ENCODE measurements at places on chromosomes 1 and 21. TPM values are rescaled to one million over a fixed set of nuclear protein-coding genes. Genes with fewer than 3 reads are reported as not detected.

- DNase-seq: no peak
These were observed 131.5 kb upstream of the KCNK1 start for GRCh38 chr1:233482388-233482787.

Gene NBPF26
- total RNA-seq: 14.6 TPM

GRCh38 chr1:33158366-33158765, 23.5 kb downstream of the TRIM62 start:
- DNase-seq: no peak

DNA sequence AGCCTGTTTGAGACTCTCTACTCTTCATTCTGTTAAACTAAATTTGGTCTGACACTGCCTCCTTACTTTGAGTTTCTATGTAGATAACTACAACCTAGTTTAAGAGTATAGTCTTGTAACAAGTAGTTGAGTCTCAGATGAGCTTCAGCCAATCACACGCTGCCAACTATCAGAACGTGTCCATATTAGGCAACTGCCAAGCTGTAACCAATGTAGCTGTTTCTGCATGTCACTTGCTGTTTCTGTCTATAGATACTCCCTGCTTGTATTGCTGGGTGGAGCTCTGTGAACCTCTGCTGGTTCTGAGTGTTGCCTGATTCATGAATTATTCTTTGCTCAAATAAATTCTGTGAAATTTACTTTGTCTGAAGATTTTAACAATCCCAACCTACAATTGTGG, 452.6 kb upstream of the NR5A2 start:
- DNase-seq: peak; percentile 9

- DNase-seq: no peak
These were observed 323.3 kb upstream of the LYPLAL1 start for GRCh38 chr1:218850367-218850766.

DNA sequence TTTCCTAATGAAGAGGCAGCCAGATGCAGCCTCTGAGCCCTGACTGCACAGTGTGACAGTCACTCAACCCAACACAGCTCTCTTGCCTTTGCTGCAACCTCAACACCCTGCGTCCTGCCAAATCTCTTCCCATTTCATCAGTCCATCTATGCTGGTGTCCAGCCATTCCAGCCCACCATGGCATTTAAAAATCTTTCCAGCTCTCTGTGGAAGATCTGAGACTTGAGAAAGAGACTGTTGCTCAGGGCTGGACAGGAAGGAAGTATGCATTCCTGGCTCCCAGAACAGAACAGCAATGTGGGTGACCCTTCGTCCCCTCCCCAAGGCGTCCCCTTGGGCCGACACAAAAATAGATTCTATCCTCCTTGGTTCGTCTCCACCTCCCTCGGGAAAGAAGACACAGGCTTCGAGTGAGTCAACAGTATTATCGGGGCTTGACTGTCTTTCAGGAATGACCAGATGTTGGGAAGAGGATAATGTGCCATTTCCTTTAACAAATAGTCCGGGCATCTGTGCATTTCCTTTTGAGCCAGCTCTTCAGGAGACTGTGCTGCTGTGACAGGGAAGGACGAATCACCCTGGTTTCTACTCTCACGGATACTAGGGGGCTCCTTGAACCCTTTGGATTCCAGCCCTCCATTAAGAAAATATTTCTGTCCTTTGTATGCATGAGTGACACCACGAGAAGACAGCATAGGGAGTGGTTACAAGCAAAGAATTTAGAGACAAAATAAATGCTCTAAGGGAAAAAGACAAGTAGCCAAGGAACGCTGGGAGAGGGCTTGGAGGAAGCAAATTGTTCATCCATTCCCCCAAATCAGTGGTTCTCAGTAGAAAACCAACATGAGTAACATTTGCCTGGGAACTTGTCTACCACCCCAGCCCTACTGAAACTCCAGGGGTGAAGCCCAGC, 111.4 kb upstream of the CDC42BPA start:
- DNase-seq: peak; percentile 65

DNA sequence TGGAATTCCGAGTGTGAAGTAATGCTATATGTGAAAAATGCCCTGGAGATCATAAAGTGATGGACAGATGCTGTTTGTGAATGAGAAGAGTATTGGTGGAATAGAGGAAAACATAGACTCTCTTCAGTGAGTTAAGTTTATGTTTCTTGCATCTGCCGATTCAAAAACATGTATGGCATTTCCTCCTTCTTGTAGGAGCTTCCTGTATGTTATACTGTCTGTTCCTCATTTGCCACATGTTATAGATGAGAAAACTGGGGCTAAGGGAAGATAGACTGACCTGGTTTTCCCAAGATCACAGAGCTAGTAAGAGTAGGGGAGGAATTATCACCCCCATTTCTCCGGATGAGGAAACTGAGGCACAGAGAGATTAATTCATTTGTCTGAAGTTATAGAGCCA, 41.1 kb upstream of the IL20 start:
- DNase-seq: no peak

Gene LAMC2
- total RNA-seq: 24.5 TPM

GRCh38 chr1:155070721-155071569, 7.4 kb downstream of the EFNA4 start:
- no peak for DNase-seq

DNA sequence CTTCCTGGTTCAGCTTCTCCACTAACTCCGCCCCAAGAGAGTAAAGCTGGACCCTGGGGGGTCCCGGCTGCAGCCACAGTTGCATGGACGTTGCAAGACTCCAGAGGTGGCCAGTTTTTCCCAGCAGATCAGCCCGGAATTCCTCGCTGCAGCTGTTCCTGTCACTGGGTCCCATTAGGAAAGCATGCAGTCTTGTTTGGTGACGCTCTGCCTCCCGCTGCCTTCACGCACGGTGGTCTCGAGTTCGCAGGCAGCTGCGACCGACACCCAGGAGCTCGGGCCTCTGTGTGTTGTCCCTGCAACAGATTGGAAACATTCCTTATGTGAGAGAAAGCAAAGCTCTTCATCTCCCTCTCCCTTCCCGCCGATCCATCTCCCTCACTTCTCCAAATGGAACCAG, 162.8 kb downstream of the PRDM16 start:
- no peak for DNase-seq

Gene ASH1L
- 20.1 TPM for total RNA-seq

GRCh38 chr1:109184687-109185086, 29.0 kb upstream of the SARS1 start:
- no peak for DNase-seq

Gene LPGAT1
- 83.8 TPM for total RNA-seq

GRCh38 chr1:31244326-31244725, 4.6 kb upstream of the NKAIN1 start:
- DNase-seq: no peak

Gene FAM151A
- not detected for total RNA-seq

GRCh38 chr1:65615859-65616258, 176.8 kb upstream of the PDE4B start:
- no peak for DNase-seq

DNA sequence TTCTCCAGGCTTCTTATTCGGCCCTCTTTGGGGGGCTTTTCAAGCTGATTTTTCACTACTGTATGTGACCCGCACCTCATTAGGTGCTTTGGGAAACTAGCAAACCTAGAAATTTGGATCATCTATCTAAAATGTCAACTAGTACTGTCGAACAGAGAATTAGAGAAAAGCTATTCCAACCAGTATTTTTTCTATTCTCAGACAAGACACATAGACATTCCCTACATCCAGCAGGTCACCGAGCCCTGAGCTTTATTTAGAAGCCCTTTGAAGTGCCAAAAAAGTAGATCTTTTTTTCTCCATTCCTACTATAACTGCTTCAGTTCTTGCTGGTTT, 310 bp upstream of the SSR2 start:
- no peak for DNase-seq

DNA sequence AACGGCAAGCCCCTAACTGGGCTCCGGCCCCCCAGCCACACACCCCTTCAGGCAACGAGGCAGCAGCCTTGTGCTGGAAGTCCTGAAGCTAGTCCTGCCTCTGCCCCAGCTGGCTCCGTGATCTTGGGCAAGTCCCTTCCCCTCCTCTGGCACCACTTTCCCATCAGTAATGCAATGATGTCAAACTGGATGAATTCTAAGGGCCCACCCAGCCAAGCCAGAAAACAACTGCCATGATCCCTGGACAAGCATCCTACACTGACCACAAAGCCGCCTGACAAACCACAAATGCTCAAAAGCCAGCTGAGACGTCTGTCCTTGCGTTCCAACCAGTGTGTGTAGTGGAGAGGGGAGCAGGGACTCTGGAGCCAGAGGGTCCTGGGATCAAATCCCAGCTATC, 26.8 kb downstream of the IFFO2 start:
- peak; percentile 51 for DNase-seq

- DNase-seq: no peak
These were observed 22.1 kb upstream of the NFASC start for GRCh38 chr1:204848579-204848978.

Gene TSPEAR
- total RNA-seq: not detected

Gene KCNQ4
- not detected for total RNA-seq

GRCh38 chr1:220438741-220439140, 89.2 kb upstream of the MARK1 start:
- no peak for DNase-seq

Gene NOS1AP
- total RNA-seq: 2.4 TPM

Gene LRRC53
- total RNA-seq: not detected

DNA sequence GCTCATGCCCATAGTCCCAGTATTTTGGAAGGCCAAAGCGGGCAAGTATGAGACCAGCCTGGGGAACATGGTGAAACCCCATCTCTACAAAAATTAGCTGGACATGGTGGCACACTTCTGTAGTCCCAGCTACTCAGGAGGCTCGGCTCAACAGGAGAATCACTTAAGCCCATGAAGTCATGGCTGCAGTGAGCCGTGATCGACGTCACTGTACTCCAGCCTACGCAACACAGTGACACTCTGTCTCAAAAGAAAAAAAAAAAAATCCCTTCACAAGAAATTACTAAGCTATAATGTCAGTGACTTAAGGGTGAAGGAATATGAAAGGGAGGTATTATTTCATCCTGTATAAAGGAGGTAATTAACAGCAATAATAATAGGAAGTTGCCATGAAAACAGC, 99.8 kb downstream of the ACBD6 start:
- no peak for DNase-seq

Gene CFAP126
- not detected for total RNA-seq

Gene RASAL2
- total RNA-seq: 23.8 TPM

GRCh38 chr1:182608236-182608635, 4.0 kb upstream of the RGS16 start:
- no peak for DNase-seq

DNA sequence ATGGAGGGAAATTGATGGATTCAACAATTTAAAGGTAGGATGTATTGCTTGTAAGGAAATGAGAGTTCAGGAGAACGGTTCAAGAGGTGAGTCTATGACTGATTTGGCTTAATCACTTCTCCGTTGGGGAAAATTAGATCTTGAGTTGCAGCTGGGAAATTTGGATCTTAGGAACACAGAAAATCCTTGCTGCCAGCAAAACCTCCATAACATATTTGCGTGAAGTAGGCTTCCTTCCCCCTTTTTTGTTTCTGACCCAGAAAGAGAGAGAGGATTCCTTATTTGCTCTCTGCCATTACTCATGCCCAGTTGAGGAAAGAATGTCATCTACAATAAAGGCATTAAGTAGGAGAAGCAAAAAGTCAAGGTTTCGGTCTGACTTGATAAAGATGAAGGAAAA, 73.5 kb upstream of the PDC start:
- DNase-seq: no peak

- no peak for DNase-seq
These were observed 305.6 kb upstream of the LYPLAL1 start for GRCh38 chr1:218867941-218868626.

Gene GABRD
- 0.07 TPM for total RNA-seq

GRCh38 chr1:63728611-63729226, 45.1 kb upstream of the ROR1 start:
- no peak for DNase-seq

Gene ACTL8
- not detected for total RNA-seq

Gene C4BPB
- total RNA-seq: 11.1 TPM

GRCh38 chr21:32940079-32941014, 85.4 kb upstream of the OLIG2 start:
- peak; percentile 52 for DNase-seq

DNA sequence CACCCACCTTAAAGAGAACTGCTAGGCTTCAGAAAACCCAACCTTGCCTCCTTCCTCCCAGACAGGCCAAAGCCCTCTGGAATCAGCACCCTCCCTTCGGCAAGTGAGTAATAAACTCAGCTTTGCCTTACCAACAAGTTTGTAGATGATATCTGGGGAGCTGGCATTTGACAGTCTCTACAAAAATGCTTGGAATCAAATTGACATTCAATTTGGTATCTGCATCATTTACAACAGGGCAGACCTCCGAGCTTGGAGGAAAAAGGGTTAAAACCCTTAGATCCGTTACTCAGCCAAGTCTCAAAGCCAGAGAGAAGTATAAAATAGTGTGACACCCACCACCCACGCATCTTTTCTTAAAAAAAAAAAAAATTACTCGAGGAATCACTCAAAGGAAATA, 149.3 kb upstream of the EDN2 start:
- DNase-seq: no peak

DNA sequence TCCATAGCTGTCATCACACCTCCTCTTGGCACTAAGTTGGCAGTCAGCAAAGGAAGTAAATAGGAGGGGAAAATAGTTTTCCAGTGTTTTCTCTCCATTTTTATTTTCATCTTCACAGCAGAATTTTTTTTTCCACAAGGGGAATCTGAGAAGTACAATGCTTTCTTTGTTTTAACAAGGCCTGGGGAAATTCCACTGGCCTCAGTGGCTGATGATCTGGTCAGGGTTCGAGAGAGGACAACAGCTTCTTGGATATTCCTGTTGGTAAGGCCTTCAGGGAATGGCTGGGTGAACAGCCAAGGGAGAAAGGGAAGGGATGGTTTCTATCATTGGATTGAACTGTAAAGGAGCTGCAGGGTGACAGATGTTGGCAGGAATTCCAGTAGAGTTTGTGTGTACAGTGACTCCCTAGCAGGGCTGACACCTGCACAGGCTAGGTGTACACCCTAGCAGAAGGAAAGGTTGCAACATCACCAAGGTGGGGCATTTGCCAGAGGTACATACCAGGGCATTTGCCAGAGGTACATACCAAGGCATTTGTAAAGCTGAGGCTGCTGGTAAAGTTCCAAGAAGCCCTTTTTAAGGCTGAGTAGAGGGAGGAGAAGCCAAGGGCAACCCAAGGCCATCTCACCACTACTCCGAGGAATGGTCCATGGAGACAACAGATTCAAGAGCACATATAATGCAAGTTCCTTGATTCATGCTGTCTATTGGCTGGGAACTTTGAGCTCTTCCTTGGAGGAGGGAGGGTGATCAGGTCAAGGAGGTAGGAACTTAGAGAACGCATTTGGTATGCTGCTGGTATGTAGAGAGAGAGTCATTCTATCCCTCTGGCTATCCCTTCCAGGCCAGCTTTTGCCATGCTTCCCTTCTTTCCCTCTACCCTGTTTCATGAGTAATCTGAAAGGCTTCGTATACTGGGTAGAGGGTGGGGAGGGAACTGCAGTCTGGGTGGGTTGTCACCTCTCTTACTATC, 3.1 kb downstream of the GJA5 start:
- no peak for DNase-seq

Gene ERICH3
- total RNA-seq: not detected

GRCh38 chr21:46064870-46065214, 33.1 kb upstream of the COL6A2 start:
- no peak for DNase-seq

Gene PSRC1
- 42.3 TPM for total RNA-seq
